Stimulated activated CD4-positive, alpha-beta T cell treated with anti-CD3 and anti-CD28 coated beads, Interleukin-15, amount 100 ng/mL, for 1 hour (primary cell): ENCODE measurements at places on chromosomes 7 and 10.

- no peak for DNase-seq
These were observed 164.8 kb upstream of the PRSS58 start for GRCh38 chr7:142422621-142423020.

DNA sequence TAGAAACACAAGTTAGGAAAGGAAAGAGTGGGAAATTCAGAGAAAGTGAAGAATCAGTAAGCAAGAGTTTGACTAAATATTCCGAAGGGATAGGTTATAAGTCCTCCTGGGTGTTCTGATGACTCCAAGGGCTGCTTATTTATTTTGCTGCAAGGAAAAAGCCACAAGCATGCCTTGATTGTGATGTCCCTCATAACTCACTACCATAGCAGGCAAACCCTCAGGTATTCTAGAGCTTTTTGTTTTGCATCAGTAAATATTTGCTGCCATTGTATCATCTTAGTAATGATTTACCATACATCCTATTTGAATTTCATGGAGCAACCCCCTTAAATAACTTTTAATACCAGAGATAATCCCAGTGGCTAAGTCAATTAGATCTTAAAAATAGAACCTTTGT lies 688.1 kb downstream of the SUGCT start:
- DNase-seq = no peak

DNA sequence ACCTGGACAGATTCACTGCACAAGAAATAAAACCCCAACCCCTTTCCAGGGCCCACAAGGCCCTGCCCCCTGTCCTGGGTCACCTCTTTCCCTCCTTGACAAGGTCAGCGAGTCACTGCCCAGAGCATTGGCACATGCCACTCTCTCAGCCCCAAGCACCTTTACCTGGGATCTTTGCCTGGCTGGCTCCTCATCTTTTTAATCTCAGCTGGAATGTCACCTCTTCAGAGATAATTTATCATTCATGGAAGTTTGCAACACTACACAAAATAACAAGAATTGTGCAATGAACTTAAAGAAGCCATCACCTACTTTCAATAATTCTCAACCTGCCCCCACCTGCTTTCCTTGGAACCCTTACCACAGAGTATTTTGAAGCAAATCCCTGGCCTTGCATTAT lies 19.2 kb downstream of the ANTXRL start:
- DNase-seq = no peak

DNA sequence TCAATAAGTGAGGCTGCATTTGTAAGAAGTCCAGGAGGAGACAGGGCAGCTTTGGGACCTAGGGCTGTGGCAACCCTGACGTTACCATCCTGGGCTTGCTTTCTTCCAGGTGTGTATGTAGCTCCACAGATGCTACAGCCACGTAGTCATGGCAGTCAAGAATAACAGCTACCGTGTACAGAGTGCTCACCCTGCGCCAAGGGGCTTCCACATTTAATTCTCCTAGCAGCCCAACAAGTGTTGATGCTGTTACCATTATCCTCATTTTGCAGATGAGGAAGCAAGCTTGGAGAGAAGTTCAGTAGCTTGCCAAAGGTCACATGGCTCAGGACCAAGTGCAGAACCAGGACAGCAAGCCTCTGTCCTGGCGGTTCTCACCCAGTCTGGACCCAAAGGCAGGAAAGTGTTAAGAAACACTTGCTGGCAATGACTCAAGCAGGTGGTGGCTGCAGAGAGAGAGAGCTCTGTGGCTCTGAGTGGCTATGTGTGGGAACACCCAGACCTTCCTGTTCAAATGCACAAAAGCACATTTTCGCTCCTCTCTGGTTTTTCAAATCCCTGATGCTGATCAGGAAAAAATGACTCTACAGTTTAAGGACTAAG lies 89.8 kb downstream of the CREM start:
- no peak for DNase-seq

- no peak for DNase-seq
These were observed 10.7 kb downstream of the LUC7L2 start for GRCh38 chr7:139370301-139370942.
